Eye (tissue), 1 donor: ENCODE measurements at places on chromosomes 5 and 9.

GRCh38 chr5:115309751-115310370, 13.4 kb upstream of the CCDC112 start:
- DNase-seq, result peak; percentile 77

- DNase-seq, result no peak
These were observed 8.8 kb downstream of the DMRT2 start for GRCh38 chr9:1058826-1059487.

GRCh38 chr5:17890501-17890900, 256.2 kb downstream of the TAF11L14 start:
- no peak for DNase-seq

DNA sequence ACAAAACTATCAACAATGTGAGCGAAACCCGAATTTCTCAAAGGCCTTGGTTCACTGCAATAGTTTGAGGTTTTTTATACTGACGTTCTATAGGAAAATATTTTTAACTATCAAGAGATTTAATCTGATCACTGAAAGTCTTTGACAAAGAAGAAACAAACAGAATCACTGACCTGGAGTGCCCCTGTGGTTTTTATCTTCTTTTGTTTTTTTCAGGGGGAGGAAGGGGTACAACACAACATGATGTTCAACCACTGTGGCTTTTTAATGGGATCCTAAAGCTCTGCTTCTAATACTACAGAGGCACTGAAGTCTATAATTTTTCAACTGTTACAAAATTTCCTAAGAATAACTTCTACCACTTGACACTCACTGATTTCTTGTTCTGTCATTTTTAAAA, 185.9 kb downstream of the AP3B1 start:
- DNase-seq, result peak; percentile 25

GRCh38 chr5:12861886-12862654, 957.8 kb upstream of the CTNND2 start:
- DNase-seq, result no peak

- peak; percentile 53 for DNase-seq
These were observed 1.7 kb downstream of the PTAR1 start for GRCh38 chr9:69757996-69758675.
